ENCODE measurements at places on chromosomes 16 and 17. TPM values are rescaled to one million over a fixed set of nuclear protein-coding genes. Genes with fewer than 3 reads are reported as not detected.

The ZSCAN10 gene
- not detected for total RNA-seq

The CTRB1 gene
- not detected for total RNA-seq

The KRTAP2-3 gene
- 27.5 TPM for total RNA-seq

The DHX38 gene
- 32.3 TPM for total RNA-seq

The ARHGAP23 gene
- total RNA-seq, result 30.5 TPM

The ITGAL gene
- total RNA-seq, result not detected

The HSPB9 gene
- not detected for total RNA-seq

- DNase-seq, result no peak
Observed at GRCh38 chr17:77203436-77203835, 62.7 kb downstream of the SEC14L1 start.

GRCh38 chr17:72853440-72854415, 238.8 kb downstream of the SLC39A11 start:
- no peak for DNase-seq

DNA sequence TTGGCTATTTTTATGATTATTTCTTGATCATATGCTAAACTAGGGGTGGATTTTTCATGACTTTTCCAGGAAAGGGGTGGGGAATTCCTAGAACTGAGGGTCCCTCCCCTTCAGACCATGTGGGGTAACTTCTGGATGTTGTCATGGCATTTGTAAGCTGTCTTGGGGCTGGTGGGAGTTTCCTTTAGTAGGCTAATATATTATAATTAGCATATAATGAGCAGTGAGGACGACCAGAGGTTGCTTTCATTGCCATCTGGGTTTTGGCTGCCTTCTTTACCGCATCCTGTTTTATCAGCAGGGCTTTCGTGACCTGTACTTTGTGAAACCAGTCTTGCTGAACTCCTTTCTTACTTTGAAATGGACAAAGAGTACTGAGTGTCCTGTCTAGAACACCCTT, 40.4 kb upstream of the ABCA5 start:
- no peak for DNase-seq

- no peak for DNase-seq
Observed at GRCh38 chr17:67518876-67519275, 141.8 kb downstream of the PITPNC1 start.

DNA sequence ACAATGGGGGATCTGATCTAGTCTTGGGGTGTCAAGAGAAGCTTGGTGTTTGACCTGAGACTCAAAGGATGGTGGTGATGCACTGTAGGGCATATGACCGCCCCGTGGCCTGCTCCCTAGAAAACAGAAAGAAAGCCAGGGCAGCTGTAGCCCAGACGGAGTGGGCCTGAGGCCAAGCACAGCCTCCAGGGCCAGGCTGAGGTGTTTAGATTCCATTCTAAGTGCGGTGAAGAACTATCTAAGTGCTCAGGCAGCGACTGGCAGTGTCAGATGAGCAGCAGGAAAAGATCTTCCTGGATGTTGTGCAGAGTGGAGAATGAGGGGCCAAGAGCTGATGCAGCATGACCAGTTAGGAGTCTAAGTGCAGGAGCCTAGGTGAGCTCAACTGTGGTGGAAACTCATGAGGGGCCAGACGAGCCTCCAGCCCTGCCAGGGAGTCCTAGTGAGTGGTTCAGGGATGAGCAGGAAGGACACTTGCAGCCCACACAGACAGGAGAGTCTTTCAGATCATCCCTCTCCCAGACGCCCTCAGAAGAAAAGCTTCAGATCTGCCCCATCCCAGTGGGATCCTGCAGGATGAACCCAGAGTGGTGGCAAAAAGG, 314.2 kb upstream of the CCL2 start:
- no peak for DNase-seq

GRCh38 chr17:74543891-74544760, 1.8 kb downstream of the CD300C start:
- DNase-seq, result no peak

DNA sequence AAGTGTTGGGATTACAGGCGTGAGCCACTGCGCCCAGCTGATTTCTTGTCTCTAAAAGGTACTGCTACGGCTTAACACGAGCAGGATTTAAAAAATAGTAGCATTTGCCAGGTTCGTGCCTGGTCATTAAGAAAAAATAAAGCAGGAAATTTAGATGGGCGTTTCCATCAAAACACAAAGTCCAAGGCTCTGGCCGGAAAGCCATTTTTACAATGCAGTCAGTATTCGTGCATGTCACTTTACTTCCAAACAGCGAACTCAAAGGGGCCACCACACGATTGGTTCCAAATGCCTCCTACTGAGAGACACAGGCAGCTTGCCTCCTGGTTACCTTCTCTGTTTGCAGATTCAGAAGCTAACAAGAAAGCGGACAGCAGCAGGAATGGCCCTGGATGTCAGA, 66.2 kb downstream of the MRM3 start:
- no peak for DNase-seq

- peak; percentile 16 for DNase-seq
Observed at GRCh38 chr17:38605841-38606645, at the start of gene SRCIN1. Gene SRCIN1 (minus strand): TSS chr17:38605952. CDS start chr17:38605705, 247 bp downstream.

DNA sequence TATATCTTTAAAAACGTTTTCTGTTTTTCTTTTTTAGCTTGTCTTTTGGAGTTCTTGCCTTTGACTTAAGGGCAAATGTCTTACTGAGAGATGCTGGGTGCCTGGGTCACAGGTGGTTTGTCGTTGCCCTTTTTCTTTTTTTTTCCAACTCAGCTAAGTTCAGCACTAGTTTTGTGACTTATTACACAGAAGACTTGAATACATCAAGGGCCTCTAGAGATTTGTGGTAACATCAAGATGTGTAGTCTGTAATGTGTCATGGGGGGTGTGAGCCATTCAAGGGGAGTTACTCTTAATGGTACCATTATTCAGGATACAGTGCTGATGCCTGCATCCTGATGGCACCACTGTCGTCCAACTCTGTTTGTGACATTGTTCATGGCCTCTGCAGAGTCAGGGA, 95.1 kb downstream of the PRKCA start:
- DNase-seq, result no peak

All from mammary epithelial cell (primary cell).